Iris pigment epithelial cell (primary cell): ENCODE measurements at places on chromosomes 1 and 21.

GRCh38 chr1:224785622-224786021 is 143.9 kb upstream of the DNAH14 start:
- DNase-seq = no peak

- no peak for DNase-seq
Observed at GRCh38 chr1:37078866-37079265, 44.6 kb upstream of the GRIK3 start.

DNA sequence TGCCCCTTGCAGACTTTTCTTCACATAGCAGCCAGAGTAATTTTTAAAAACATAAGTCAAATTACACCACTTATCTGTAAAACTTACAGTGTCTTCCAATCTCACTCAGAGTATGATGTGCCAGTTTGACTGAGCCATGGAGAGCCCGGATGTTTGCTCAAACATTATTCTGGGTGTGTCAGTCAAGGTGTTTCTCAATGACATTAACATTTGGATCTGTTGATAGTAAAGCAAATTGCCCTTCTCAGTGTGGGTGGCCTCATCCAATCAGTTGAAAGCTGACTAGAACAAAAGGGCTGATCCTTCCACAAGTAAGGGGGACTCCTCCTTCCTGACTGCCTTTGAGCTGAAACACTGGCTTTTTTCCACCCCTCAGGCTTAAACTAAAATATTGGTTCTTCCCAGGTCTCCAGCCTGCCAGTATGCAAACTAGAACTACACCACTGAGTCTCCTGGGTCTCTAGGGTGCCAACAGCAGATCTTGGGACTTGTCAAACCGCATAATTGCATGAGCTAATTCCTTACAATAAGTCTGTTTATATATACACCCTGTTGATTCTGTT is 157.9 kb upstream of the CTTNBP2NL start:
- no peak for DNase-seq

- DNase-seq = peak; percentile 16
Observed at GRCh38 chr1:32871364-32872191, 866 bp upstream of the FNDC5 start.

DNA sequence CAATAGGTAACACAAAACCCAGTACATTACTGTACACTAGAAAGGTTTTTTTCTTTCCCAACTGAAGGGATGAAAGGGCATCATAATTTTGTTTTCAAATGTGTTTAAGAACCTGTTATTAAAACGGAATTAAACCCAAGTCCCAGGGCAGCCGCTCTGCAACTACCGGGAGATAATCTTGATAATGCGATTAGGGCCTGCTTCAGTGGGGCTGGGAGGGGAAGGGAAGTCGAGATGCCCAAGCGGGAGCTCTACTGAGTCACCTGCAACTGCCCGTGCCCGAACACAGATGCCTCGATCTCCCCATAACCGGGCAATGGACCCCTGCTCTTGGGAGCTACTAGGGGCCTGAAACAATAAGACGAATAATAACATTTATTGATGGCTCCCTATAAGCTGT is 61.4 kb downstream of the KAZN start:
- DNase-seq = no peak

GRCh38 chr1:20250340-20250989 is 40.2 kb upstream of the VWA5B1 start:
- DNase-seq = peak; percentile 61

DNA sequence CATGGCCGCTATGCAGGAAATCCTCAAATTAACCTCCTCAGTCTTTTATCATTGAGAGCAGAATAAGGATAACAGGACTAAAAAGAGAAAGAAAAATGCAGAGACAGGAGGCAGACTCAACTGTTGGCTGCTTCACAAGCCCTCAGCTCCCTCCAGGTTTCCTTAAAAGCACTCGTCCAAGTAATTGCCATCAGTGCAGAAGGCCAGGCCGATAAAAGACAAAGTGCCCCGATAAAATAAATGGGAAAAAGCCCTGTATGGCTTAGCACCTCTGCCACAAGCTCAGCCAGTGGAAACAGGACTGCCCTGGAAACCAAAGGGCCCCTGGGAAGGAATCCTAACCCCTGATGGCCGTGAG is 8.1 kb downstream of the S100A6 start:
- DNase-seq = no peak

GRCh38 chr1:32676945-32677344 is 25.6 kb downstream of the SYNC start:
- no peak for DNase-seq

GRCh38 chr1:62608905-62609304 is 11.6 kb downstream of the ANGPTL3 start:
- no peak for DNase-seq

DNA sequence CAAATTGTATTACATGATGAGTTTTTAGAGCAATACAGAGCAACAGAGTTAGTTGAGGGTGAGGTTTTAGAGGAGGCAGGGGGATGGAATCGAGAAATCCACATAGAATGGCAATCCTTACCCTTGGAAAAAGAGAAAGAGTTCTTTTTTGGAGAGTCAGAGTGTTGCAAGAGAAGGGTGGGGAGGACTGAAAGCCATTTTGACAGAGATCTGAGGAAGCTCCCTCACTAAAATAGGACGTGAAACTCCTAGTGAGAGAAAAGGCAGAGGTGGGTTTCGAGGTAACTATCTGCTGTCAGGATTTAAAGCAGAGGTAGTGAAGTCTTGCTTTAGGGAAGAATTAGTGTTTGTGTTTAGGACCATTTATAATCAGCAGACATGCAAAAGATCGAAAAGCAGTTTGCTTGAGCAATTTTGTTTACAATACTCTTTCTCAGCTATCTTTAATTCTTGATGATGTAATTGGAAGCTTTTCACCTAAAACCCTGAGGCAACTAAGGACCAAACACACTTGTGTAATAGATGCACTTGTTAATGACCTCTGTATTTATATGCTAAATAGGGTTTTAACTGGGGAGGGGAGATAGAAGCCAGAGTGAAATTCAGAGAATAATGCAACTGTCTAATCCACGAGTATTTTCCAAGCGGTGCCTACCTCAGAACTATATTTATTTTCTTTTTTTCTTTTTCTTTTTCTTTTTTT is 20.0 kb downstream of the ADAMTS5 start:
- no peak for DNase-seq

- no peak for DNase-seq
Observed at GRCh38 chr1:72650843-72651435, 368.6 kb upstream of the NEGR1 start.

GRCh38 chr1:113369699-113370098 is 20.6 kb upstream of the MAGI3 start:
- DNase-seq = no peak

GRCh38 chr1:8351693-8352470 is 34.0 kb downstream of the SLC45A1 start:
- no peak for DNase-seq

DNA sequence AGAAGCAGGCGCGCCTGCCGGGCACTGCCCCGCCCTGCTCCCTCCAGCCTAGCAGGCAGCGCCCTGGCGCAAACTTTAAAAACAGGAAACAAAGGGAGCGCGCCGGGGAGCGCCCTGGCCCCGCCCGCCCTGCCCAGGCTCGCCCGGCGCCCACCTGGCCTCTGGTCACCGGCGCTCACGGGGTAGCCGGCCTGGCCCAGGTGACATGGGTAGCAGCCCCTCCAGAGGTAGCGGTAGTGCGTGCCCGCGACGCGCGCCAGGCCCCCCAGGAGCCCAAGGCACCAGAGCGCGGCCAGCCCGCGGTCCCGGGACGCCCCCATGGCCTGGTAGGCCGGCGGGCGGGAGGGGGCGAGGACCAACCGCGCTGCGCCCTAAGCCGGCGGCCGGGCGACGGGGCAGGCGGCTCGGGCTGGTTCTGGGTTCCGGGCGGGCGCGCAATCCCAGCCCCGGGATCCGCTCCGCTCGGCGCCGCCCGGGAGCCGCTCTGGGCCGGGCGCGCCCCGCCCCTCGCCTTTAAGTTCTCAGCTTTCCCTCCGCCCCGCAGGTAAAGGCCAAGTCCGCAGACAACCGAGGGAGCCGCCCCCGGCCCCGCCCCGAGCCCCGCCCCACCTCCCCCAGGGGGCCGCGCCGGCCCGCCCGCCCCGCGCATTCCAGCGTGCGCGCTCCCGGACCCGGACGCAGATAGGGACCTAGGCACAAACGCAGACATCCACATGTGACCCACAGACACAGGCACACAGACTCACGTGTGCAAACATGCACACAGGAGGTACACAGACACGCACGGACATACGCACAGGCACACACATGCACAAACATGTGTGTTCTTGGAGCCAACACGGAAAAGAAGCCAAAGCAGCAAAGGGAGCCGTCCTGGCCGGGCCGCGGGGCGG is 76.7 kb downstream of the ARHGEF16 start:
- DNase-seq = peak; percentile 65

DNA sequence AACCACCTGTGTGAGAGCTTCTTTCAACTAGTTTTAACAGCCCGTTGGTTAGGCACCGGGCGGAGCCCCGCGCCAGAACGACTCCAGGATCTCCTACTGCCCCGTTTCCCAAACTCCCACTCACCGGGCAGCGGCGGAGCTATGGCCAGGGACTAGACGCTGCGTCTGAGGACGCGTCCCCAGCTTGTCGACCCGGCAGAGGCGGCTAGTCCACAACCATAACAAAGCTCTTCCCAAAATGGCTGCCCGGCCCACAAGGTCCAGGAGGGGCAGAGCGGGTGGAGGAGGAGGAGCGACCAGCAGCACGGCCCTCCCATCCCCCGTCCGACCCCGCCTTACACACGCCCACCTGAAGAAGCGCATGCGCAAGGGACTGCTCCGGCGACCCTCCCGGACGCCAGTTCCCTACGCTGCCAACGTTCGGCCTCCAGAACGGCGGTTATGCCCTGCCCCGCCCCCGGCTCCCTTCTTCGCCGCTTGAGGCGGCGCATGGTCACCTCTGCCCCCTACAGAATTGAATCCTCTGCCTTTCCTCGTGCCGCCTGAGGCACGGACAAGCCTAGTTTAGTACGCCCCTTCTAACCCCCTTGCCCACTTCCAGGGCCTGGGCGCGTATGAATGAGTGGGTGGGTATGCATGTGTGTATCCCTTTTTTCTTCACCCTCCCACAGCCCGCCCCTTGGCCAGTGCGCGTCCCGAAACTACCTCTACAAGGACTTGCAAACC is at the start of gene GPBP1L1:
TSS of gene GPBP1L1 (minus strand) at position 246 of the 726 bp plus-strand sequence. CDS start 27,446 bp downstream, outside the sequence.
- peak; percentile 97 for DNase-seq

DNA sequence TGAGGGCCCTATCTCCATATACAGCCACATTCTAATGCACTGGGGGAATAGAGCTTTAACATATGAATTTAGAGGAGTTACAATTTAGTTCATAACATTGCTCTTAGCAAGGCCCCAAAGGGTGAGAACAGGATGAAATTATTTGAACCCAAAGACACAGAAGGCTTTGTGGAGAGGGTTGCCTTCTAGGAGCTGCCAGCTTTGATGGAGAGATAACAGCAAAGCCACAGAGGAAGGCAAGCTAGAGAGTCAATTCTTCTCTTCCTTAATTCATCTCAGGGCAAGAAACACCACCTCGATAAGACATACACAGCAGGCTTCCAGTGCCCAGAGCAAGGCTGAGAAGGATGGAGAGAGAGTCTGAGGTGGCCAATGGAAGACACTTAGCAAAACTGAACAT is 94.8 kb upstream of the TMPRSS15 start:
- no peak for DNase-seq

DNA sequence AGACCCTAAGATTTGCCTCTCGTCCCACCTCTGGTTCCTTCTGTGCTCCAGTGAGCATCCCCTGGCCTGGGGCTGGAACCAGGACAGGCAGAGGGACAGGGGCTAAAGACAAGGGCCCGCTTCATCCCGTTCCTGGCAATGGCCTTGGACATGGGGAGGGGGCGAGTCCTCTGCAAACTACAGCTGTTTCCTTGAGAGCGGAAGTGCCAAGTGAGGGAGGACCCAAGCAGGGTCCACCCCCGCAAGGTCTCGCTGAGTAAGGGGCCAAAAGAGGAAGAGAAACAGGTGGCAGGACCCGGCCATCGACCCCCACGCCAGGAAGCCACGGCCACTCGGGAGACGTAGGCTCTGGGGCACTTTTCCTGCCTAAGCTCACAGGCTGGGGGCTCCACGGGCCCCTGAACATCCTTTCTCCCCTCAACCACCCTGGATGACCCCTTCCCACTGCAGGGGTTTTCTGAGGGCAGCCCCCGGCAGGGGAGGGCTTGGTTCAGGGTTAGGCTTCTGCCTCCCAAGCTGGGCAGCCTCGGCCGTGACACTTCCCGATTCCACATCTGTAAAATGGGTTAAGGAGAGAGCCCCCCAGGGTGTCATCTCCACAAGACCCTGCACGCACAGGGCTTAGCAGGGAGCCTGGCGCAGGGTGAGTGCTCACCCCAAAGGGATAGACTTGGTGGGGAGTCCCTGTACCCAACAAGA is 17.9 kb upstream of the PLEKHG5 start:
- DNase-seq = no peak

GRCh38 chr1:85122169-85122568 is 73.9 kb upstream of the MCOLN3 start:
- DNase-seq = no peak

DNA sequence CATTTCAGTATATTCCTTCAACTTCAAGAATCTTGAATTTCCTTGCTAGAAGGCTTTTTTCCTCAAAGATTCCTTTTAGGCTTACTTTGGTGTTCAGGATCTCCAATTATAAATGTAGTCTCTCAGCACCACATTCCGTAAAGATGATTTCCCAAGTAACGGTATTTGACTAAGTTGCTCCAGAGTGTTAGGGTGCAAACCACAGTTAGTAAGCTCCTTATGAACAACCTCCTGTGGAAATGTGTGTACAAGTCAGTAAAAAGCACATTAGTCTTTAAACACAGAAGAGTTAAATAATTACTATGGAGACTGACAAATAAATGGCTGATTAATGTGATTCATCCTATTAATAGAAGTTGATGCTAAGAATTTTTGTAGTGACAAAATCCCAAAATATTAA is 10.3 kb downstream of the DONSON start:
- peak; percentile 56 for DNase-seq

- DNase-seq = peak; percentile 97
Observed at GRCh38 chr21:38768471-38769063, 37.2 kb upstream of the ETS2 start.

- no peak for DNase-seq
Observed at GRCh38 chr1:245291351-245291750, 136.6 kb downstream of the KIF26B start.

GRCh38 chr1:69861641-69862040 is 293.9 kb downstream of the LRRC7 start:
- DNase-seq = no peak

DNA sequence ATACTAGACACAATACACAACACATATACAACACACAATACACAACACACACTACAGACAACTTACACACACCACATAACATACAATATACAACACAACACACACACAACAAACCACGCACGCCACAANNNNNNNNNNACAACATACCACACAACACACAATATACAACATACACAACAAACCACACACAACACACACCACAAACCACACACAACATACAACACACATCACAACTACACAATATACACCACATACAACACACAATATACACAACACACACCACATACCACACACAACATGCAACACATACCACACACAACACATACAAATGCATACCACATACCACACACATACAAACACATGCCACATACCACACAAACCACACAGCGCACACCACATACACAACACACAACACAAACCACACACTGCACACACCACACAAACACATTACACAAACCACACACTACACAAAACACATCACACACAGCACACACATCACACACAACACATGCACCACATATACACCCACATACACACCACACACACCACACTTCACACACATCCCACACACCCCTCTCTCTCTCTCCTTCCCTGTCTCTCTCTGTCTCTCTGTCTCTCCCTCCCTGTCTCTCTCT is 108.3 kb downstream of the ETS2 start:
- DNase-seq = no peak
